NCI-H510A (cell line): ENCODE measurements at places on chromosomes 5 and 9.

- DNase-seq, result no peak
Measured at GRCh38 chr5:81778642-81779041, 27.7 kb upstream of the SSBP2 start.

- no peak for DNase-seq
Measured at GRCh38 chr5:142145106-142145900, 36.7 kb downstream of the NDFIP1 start.

DNA sequence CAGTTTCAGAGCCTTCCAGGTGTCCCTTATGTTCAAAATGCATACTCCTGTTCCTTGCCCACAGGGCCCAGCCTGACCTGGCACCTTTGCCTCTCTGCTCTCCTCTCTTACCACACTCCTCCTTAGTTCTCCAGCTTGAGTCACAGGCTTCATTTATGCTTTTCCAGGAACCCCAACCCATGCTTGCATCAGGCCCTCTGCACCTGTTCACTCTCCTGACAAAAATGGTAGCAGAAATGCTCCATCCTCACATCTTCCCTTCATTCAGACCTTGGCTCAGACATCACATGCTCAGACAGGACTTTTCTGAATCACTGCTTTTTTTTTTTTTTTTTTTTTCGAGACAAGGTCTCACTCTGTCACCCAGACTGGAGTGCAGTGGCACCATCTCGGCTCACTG lies 15.1 kb upstream of the RNF145 start:
- no peak for DNase-seq

- DNase-seq, result no peak
Measured at GRCh38 chr9:128072144-128073021, 4.4 kb downstream of the SLC25A25 start.

DNA sequence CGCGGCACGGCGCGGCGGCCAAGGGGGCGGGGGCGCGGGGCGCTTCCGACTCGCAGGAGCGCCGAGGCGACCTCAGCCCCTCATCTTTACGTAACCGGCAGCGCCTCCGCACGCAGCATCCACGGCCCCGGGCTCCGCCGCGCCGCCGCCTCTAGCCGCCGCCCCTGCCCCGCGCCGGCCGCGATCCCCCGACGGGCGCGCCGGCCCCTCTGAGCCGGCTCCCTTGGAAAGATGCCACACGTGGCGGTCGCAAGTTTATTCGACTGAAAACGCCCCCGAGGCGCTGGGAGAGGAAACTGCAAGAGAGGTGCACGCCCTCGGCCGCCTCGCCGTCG lies 1.0 kb downstream of the KLF9 start:
- DNase-seq, result no peak

GRCh38 chr5:264338-264737 lies 7.1 kb upstream of the PDCD6 start:
- no peak for DNase-seq

DNA sequence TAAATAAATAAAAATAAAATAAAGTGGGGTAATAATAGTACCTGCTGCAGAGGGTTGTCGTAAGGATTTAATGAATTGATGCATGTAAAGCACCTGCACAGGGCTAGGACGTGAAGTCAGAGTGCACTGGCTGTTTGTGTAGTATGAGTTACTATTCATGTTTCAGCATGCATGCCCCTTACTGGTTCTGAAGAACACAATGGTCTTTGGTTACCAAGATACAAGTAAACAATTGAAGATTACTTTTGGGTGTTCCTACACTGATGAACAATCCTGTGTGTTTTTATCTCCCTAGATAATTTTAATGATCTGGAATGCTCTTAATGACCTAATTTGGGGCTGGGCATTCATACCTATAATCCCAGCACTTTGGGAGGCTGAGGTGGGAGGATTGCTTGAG lies 23.2 kb upstream of the PRRC2B start:
- no peak for DNase-seq

DNA sequence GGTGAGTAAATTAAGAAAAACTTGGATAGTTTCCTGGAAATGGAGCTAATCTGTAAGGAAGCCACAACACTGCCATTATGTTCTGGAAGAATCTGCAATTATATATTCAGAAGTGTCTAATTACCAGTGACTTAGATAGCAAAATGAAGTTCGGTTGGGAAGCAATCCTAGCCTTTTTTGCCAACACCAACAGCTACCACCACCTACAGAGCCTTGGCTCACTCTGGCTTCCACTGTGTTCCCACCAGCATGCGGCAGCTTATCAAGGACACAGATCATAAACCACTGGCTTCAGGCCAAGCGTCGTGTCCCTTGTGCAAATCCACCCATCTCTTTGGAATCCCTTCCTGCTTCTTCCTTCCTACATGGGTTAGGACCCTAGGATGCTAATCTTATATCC lies 118.0 kb upstream of the PCA3 start:
- DNase-seq, result no peak

DNA sequence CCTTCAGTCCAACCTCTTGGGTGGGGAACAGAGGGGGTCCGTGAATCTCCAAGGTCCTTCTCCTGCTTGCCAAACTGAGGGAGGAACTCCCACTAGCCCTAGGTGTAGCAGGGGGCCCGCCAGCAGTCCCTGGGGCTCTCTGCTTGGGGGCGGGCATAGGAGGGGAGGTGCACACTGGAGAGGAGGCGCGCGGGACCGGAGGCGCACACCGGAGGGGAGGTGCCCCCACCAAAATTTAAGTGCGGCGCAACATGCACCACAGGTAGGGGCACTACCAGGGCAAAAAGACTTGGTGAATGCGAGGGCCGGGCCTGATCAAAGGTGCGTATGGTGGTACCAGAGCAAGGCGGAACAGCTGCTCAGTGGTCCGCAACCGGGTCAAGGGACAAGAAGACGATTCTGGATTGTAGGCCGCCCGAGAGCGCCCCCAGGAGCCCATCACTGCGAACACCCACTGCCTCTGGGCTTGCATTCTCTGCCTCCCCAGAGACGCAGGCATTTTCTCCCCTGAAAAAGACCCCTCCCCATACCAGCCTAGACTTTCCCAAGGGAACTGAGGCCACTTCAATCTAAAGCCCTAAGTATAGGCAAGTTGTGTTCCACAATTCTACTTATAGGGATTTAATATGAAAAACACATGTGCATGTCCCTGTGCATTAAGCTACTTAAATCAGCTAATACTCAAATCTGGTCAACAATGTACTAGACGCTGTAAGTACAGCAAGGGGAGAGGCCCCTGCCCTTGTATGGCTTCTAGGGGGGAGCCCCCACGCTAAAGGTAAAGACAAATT lies 50.6 kb downstream of the TGFBI start:
- no peak for DNase-seq

GRCh38 chr5:6861036-6861435 lies 147.8 kb downstream of the TENT4A start:
- no peak for DNase-seq

- no peak for DNase-seq
Measured at GRCh38 chr9:113658545-113658895, 195.0 kb downstream of the RGS3 start.

GRCh38 chr5:142758062-142758795 lies 11.9 kb upstream of the ARHGAP26 start:
- DNase-seq, result no peak

DNA sequence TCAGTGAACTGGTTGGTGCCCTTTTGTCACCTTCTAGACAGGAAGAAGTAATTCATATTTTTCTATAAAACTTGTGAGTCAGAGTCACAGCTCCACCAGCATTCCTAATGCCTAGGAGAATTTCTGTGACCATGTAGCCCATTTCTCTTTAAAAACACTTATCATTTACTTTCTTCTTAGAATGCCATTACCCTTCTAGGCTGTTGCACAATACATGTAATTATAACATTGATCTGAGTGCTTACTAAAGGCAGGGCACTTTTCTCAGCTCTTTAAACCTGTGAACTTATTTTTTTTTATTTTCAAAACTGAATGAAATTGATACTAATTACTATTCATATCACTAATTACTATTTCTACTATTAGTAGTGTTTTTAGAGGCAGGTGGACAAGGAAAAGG lies 373.7 kb downstream of the TLE4 start:
- DNase-seq, result no peak

DNA sequence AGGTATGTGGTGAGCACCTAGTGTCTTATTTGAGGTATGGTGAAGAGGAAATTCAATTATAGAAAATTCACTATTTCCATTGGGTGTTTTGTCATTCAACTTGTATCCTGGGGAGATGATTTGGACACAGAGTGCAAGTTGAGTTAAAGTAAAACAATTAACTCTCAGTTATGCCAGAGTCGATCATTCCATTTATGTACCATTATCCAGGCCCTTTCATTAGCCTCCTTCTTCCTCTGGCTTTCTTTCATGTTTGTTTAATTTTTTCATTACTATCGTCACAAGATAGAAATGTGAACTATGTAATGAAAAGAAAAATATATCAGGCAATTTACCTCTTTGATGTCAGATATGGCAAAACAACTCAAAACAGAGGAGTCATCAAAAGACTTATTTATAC lies 1347.2 kb upstream of the NUDT12 start:
- no peak for DNase-seq

DNA sequence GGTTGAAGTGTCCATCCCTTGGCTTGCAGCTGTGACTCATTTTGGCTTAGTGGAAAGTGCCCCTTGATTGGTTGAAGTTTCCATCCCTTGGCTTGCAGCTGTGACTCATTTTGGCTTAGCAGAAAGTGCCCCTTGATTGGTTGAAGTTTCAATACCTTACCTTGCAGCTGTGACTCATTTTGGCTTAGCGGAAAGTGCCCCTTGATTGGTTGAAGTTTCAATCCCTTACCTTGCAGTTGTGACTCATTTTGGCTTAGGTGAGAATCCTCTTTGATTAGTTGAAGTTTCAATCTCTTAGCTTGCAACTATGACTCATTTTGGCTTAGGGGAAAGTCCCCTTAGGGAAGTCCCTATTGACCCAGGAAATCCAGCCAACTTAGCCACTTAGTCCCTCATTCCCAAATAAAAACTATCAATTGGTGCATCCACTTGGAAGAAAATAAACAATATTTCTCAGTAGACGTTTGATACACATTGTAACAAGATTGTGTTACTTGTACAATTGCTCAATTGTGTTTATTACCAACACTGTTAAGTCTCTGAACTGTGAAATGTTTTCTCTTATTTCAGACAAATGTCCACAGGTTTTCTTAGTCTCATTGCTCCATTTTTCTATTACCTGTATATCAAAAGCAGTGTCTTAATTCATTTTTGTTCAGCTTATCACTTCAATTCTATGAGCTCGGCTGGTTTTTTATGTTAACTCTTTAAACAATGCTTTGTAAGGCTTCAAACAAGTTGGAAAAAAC lies 2308.8 kb upstream of the ACO1 start:
- DNase-seq, result no peak

DNA sequence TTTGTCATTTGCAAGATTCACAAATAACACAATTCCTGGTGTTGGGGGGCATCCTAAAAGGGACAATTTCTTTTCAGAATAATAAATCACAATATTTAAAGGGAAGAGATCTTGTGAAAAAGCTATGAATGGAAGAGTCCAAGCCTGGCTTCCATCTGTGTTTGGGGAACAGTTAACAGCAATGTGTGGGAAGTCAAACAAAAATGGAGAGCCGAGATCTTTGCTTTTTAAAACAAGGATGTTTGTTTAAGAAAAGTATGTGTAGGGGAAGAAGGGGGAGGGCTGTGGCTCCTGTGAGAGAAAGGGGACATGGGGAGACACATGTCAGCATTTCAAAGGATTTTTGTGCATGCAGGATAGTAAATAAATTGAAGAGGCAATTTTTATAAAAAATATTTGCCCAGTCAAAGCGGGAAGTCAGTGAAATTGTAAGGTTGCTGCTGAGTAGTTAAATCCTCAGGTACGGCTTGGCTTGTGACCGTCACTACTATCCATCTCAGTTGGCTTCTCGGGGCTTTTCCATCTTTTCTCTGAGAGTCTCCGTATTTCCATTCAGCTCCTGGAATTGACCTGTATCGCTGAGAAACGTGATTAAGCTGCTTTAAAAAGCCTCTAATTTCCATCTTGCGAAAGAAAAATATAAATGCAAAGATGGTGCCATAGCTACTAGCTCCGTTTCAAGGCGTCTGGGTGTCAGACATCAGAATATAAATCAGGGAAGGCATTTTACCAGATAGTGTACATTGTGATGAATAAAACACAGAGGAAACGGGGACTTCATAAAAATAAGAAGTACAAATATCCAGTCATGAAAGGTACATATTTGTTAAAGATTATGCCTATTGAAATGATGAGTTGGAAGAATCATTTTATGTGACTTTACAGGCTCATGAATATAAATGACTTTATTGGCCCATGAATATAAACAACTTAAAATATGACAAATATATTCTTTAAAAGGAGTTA lies 52.9 kb upstream of the VCAN start:
- no peak for DNase-seq

- no peak for DNase-seq
Measured at GRCh38 chr5:125410537-125411070, 664.2 kb upstream of the ZNF608 start.

DNA sequence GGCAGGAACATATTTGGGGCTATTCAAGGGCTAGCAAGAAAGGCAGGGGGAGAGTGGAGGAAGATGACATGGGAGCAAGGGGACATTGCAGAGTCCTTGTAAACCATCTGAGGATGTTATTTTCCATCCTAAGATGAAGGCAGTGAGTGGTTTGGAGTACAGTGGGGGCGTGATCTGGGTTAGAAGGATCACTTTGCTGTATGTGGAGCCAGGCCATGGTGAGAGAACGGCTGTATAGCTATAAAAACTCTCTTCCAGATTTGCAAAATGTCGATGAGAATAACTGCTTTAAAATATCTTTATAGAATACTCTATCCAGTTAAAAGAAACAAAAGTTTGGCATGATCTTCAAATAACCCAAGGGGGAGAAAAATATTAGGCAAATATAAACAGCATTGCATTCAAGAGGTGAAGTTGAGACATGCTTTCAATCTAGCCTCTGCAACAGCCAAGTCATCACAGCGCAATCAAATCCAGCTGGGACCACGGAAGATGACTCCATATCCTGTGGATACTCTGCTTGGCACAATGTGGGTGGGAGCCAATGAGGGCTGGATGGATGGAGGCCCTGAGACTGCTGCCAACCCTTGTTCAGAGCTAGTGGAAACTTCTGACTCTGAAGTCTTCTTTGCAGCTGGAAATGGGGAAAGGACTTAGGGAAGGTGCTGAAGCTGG lies 111.5 kb upstream of the BASP1 start:
- DNase-seq, result no peak

DNA sequence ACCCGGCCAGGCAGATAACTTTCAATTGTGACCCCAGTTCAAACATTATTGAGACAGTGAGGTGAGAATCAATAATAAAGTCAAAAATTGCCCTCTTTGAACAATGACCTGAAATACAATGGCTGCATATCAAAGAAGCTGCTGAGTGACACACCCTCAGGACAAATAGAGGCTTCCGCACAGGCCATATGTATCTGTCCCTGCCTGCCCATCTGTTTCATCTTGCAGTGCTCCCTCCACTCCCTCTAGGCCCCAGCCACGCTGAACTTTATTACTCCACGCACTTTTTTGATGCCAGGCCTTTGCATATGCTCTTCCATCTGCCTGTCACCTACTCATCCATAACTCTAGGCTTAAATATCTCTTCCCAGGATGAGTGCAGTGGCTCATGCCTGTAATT lies 15.9 kb upstream of the PFDN1 start:
- DNase-seq, result no peak

- no peak for DNase-seq
Measured at GRCh38 chr9:133886563-133887501, 105.3 kb downstream of the VAV2 start.

DNA sequence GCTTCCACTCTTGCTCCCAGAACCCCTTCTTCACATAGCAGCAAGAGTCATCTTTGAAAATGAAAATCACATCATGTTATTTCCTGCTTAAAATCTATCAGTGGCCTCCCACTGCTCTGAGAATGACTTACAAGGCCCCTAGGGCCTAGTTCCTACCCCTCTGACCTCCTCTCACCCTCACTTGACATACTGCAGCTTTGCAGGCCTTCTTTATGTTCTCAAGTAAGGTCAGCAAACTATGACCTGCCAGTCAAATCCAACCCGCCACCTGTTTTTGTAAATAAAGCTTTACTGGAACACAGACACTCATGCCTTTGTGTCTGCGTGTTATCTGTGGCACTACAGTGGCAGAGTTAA lies 185.7 kb downstream of the NR3C1 start:
- DNase-seq, result no peak
